ENCODE measurements at places on chromosomes 2 and 18.

DNA sequence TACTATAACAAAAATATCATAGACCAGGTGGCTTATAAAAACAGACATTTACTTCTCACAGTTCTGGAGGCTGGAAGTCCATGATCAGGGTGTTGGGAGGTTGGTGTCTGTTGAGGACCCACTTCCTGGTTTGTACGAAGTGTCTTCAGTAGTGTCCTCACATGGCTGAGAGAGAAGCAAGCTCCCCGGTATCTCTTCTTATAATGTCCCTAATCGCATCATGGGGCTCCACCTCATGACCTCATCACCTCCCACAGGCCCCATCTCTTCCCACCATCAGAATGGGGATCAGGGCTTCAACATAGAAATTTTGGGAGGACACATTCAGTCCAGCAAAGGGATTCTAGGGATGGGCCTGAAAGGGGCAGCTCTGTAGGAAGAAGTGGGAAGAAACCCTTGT, 4.8 kb upstream of the NIFK start:
- no peak for DNase-seq

DNA sequence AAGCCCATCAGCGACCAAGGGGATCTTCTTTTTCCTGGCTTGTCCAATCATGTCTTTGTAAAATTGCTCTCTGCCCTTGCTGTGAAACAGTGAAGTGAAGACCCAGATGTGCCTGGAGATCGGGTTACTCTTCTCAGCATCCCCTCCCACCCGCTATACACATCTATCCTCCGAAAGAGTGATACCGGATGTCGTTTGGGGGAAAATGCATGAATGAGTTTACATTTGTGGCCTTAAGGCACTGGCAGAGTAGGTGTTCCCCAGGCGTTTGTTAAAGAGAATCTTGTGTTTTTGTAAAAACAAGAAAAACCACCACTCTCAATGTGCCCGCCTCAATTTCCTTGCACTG, 528.3 kb downstream of the CMPK2 start:
- no peak for DNase-seq

- no peak for DNase-seq
Measured at GRCh38 chr2:76793647-76794334, 728.4 kb downstream of the LRRTM4 start.

- no peak for DNase-seq
Measured at GRCh38 chr2:217776631-217777030, 226.2 kb downstream of the TNS1 start.

GRCh38 chr2:47078541-47079482, 76.3 kb downstream of the STPG4 start:
- no peak for DNase-seq

DNA sequence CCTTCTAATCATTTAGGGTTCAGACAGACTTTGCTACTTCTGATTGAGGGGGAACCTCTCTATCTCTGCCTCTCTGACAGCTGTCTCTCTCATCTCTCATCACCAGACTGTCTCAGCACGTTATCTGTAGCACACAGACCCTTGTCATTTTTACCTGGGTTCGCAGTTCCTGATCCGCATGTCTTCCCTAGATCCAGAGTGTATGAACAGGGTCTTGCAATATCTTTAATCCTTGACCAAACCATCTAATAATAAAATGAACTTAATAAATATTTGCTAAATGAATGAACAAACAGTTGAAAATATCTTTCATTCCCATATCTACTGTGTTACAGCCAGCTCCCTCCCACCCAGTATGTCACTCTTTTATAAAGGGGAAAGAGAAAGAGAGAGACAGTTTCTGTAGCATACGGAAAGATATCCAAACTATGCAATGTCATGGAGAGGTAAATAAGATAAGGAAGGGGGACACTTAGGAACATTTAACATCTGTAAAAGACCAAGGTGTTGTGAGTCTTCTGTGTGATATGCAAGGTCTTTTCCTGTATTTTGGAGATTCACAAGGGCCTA, 507.6 kb downstream of the SUCLG1 start:
- no peak for DNase-seq

DNA sequence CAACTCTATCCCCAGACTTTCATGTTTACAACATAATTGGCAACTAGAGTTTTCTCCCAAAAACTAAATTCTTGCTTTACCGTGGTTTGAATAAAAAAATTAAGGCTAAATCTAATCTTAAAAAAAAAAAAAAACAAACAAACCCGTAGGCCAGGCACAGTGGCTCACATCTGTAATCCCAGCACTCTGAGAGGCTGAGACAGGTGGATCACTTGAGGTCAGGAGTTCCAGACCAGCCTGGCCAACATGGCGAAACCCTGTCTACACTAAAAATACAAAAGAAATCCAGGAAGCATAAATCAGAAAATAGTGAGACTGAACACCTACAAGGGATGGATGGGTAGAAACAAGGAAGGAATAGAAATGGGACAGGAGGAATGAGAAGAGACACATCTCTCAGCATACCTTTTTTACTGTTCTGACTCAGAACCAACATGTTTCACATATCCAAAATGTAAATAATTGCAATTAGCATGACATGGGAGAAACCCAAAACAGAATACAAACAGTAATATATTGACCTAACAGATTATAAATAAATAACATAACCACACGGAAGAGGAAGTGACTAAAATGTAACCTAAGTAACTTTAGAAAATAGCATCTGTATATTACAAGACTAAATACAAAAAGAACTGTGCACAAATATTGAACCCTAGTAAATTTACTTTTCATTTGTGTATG, 17.5 kb downstream of the MGAT4A start:
- DNase-seq = no peak

GRCh38 chr2:173415431-173416381, 61.0 kb downstream of the CDCA7 start:
- peak; percentile 56 for DNase-seq

DNA sequence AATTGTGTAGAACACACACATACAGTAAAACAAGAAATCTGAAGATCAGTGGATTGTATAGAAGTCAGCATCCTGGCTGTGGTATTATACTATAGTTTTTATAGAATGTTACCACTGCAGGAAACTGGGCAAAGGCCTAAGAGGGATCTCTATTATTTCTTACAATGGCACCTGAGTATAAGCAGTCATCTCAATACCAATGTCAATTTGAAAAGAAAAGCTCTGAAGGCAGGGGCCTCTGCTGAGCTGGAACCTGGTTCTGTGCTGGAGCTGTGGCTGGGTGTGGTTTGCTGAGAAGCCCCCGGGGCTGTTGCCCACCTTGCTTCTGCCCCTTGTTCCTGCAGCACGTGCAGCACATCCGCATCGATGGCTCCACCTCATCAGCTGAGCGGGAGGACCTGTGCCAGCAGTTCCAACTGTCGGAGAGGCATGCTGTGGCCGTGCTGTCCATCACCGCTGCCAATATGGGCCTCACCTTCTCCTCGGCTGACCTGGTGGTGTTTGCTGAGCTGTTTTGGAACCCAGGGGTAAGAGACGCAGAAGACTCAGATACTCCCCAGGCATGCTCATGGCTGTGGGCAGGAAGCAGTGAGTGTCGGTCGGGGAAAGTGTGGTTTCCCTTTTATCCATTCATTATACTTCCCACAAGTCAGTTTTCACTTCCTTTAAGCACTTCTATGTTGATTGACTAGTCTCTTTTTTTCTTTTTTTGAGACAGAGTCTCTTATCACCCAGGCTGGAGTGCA, 23.5 kb upstream of the RPL37A start:
- DNase-seq = no peak

GRCh38 chr18:49101236-49101635, 150.5 kb upstream of the SMAD7 start:
- no peak for DNase-seq

GRCh38 chr2:86023366-86023712, 82.3 kb downstream of the POLR1A start:
- DNase-seq = no peak

GRCh38 chr2:128451084-128452023, 132.7 kb upstream of the HS6ST1 start:
- no peak for DNase-seq

GRCh38 chr2:27655155-27655951, 8.1 kb downstream of the SUPT7L start:
- DNase-seq = no peak

- DNase-seq = no peak
Measured at GRCh38 chr2:854460-854859, 96.2 kb upstream of the SNTG2 start.

DNA sequence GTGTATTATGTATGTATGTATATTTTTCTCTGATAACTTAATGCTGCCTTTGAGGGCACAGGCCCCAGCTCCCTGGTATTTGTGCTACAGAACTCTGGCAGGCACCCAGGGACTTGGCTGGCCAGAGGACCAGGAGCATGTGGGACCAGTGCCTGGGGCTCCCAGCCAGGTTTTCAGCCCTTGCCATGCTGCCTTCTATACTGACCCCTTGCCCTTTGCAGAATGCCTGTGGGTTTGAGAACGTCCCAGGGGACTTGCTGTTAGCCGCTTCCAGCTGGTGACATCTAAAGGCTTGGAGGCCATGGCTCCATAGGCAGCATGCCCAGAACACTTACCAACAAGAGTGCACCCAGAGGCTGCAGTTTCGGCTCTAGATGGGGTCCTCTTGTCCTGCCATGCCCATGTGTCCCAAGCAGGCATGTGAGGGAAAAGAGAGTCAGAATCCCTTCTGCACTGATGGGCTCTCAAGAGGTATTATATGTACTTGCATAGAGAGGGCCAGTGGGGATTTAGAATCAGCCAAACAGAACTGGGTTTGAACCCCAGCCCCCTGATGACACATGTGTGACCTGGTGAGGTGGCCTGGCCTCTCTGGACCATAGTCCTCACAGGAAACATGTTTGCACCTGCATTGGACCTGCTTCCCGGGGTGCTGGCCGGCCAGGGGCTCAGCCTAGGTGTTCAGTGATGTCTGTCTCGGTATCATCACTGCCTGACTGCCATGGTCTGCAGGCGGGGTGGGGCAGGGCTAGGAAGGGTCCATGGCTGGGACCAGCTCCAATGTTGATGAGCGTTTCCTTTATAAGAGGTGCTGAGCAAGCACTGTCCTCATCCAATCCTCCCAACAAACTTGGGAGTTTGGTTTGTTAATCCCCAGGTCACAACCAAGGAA, 119.2 kb upstream of the FHL2 start:
- DNase-seq = peak; percentile 63

DNA sequence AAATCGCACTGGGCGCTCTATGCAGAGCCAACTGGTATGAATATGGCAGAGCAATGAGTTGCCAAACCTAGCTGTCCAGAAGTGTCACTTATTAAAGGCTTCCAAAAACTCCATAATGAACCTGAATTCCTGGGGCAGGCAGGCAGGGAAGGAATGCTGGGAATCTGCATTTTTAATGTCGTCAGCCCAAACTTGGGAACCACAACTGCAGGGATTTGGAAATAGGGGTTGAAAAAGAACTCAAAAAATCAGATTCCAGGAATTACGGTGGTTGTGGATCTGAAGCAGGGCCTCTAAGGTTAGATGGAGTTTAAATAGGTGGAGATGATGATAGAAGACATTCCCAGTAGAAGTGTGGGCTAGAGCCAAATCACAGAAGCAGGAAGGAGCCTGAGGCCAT, 15.0 kb downstream of the NCKAP5 start:
- no peak for DNase-seq

DNA sequence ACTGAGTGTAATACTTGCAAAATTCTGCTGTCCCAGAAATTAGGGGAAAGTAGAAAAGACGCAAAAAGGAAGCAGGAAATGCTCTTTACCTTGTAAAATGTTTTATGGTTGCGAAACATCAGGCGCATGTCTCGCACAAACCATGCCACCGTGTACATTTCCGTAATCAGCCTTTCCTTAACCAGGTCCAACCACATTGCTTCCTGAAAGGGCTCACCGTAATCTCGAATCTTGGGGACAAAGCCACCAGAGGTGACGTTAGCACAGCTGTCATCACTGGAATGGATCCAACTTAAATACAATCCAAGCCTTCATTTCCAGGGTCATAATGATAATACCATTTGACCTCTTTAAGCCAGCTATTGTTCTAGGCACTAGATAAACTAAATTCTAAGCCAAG, 49.3 kb downstream of the SP110 start:
- no peak for DNase-seq

DNA sequence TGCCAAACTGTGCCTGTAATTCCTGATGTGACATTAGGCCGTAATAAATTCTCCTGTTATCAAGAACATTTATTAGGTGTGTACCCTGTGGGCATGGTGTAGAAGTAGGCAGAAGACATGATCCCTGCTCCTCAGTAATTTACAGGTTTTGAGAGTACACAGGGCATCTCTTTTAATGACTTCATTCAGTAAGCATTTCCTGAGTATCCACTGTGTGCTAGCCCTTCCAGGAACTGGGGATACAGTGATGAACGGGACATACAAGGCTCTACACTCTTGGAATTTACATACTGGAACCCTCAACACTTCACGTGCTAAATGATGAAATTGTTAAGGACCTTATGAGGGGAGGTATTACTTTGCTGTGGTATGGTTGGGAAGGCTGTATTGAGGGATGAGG, 30.2 kb downstream of the DIS3L2 start:
- no peak for DNase-seq

DNA sequence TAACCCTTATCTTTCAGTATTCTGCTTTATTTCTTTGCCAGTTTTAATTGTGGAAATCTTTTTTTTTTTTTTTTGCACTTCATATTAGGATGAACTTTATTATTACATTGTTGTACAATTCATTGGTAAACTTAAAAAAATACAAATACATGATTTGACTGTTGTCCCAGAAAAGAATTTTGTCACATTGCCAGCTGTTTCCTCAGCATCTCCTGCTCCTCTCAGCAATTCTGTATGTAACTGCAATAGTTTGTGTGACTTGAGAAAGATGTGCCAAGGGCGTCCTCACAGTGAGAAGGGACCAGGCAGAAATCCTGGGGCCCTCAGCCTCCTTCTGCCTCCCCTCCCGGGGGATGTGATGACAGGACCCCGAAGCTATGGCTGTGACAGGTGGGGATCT, 254.4 kb downstream of the NBAS start:
- no peak for DNase-seq

GRCh38 chr2:175852879-175853615, 149.0 kb downstream of the LNPK start:
- peak; percentile 45 for DNase-seq
